ENCODE measurements at places on chromosomes 1 and 21.
A peak's percentile ranks its signal among the peaks of the same experiment; 100 is the strongest.

DNA sequence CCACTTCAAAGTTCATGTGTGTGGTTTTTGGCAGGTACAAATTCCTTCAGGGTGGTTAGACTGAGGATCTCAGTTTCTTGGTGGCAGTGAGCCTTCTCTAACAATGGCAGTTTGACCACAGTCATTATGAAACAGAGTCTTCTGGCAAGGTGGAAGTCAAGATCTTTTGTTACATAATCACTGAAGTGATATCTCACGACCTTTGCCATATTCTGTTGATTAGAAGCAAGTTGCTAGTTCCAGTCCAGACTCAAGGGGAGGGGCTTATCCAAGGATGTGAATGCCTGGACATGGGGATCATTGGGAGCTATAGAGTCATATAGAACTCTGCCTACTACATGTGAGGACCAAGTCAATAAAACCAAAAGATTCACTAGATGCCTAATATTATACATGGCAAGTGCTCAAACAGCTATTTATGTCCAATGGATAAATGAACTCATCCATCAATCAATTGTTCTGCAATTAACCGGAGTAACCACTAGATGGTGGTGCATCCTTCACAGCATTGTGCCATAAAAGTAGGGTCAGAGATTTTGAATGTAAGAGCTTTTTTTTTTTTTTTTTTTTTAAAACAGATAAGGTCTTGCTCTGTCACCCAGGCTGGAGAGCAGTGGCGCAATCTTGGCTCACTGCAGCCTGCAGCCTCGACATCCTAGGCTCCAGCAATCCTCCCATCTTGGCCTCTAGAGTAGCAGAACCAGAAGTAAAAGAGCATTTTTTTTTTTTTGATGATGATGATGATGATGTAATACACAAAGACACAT is 131.9 kb downstream of the CRB1 start:
- DNase-seq, result peak; percentile 50

DNA sequence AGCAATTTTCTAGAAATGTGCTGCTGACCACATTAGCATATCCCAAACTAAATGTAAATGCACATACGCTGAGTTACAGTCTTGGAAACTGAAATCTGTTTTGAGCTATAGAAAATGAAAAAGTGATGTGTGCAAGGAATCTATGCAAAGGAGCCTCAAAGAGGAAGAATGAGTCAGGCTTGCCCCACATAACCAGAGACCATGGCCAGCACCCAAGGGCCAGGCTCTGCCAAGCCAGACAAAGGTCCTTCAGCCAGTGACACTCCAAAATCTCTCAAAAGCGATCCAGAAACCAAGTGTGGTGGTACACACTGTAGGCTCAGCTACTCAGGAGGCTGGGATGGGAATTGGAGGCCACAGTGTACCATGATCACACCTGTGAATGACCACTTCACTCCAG is 195.2 kb downstream of the TOMM20 start:
- DNase-seq, result peak; percentile 74

GRCh38 chr1:25996966-25997827 is 666 bp downstream of the PAFAH2 start:
- DNase-seq, result peak; percentile 66

GRCh38 chr1:62250126-62250726 is 55.6 kb downstream of the L1TD1 start:
- no peak for DNase-seq

DNA sequence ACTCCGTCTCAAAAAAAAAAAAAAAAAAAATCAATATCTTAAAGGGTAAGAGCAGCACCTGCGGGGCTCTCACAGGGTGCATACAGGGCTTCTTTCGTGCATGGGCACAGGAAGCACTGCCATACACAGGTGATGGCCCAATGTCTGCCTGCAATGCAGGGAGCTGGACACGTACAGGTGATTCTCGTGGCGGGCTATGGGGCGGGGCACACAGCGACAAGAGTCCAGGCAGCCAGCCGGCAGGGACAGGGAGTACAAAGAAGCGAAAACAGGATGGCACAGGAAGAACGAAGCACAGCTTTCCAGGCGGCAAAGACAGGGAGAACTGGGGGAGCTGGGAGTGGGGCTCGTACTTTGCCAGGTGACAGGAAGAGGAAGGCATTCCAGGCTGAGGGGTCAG is 1.6 kb downstream of the KIF17 start:
- no peak for DNase-seq

- DNase-seq, result peak; percentile 75
These were observed 6.8 kb upstream of the IL24 start for GRCh38 chr1:206890125-206891060.

DNA sequence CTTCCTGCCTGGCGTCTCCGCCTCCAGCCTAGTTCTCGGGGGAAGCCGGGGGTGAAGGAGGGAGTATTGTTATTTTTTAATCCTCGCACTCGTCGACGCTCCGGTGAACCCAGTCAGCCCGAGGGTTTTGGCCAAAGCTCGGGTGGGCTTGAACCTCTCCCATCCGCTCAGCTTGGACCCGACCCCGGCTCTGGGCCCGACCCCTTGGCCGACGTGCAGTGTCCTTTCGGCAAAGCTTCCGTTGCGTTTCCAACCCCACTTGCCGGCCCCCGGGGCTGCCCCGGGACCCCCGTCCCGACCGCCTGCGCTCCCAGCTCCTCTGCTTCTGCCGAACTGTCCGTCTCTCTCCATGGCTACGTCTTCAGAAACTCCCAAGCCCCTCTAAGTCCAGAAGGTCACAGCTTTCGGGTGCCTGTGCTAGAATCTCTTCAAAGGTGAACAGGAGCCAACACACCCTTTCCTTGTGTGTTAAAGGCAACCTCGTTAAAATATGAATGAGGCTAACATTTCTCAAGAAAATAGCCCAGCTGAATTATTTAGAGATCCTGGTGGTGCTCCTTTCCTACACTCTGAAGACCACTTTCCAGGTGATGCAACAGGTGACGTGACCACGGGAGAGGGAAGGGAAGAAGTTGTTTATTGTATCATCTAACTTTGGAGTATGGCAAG is 647 bp downstream of the DESI2 start:
- no peak for DNase-seq

- DNase-seq, result no peak
These were observed 26.2 kb downstream of the NAV1 start for GRCh38 chr1:201565024-201565730.

GRCh38 chr1:31843506-31843905 is 27.7 kb upstream of the SPOCD1 start:
- peak; percentile 73 for DNase-seq

DNA sequence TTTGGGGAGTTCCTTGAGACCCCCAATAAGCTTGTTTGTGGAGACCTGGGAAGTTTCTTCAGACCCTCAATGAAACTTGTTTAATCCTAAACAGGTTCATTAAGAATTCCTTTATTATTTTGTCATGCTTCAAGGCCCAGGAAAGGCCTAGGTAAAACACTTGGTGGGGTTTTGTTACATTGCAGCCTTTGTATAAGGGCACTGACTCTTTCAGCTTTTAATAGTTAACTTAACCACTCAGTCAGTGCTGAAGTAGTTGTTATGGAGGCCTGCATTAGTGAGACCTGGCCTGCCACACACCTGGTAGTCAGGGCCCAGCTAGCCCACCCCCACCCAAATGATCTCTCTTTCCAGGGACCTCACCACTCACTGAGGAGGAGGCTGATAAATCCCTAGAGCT is 103.7 kb downstream of the FCRL5 start:
- DNase-seq, result no peak

- DNase-seq, result no peak
These were observed 124.6 kb upstream of the CXADR start for GRCh38 chr21:17388226-17388625.

- no peak for DNase-seq
These were observed 5.3 kb downstream of the TIE1 start for GRCh38 chr1:43305926-43306687.

DNA sequence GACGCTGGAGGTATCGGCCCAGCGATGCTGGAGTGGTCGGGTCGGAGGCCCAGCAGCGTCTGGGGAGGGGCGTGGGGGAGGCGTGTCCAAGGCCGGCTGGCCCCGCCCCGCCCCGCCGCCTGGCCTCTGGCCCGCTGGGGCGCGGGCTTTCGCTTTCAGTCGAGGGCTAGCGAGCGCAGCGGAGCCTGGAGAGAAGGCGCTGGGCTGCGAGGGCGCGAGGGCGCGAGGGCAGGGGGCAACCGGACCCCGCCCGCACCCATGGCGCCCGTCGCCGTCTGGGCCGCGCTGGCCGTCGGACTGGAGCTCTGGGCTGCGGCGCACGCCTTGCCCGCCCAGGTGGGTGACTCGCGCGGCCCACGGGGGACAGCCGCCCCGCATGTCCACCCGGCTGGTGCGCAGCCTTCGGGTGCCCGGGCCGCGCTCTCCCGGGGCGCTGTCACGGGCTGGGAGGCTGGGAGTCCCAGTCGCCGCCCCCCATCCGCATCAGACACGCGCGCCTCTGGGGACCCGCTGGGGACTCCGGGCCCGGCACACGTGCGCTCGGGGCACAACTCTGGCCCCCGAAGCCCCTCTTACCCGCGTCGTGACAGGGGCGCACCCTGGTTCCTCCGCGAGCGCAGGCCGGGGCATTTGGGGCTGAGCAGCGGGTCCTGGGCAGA is at the start of gene TNFRSF1B:
Gene TNFRSF1B, plus strand, starts transcription at position 158 of the 659 bp plus-strand sequence. Its CDS starts 101 bp downstream, at position 259.
- no peak for DNase-seq

DNA sequence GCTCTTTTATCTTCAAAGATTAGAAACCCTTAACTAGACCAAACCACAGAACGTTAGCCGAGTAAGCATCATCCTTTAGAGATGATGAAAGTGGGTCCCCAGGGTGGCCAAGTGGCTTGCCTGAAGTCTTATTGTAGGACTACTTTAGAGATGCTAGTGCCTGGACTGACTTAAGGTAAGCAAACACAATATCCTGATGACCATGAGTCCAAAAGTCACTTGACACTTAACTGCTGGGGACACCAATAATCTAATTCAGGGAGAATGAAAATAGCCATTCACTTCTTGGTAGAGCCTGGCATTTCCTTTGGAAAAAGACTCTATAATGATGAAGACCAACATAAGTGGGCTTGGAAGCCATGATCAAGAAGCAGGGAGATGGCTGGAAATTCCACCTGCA is 225.3 kb upstream of the IRF2BP2 start:
- no peak for DNase-seq

DNA sequence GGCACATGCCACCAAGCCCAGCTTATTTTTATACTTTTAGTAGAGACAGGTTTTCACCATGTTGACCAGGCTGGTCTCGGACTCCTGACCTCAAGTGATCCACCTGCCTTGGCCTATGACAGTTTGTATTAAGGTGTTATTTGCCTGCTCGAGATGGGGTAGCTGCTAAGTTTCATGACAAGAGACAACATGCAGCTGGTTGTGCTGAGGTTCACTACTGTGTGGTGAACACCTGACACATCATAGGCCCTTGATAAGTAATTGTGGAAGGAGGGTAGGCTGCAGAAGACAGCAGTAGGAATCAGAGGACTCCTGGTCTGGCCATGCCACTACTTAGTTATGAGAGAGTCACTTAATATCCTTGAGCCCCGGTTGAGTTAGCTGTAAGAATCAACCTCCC is 46.2 kb downstream of the PLPP3 start:
- DNase-seq, result no peak

DNA sequence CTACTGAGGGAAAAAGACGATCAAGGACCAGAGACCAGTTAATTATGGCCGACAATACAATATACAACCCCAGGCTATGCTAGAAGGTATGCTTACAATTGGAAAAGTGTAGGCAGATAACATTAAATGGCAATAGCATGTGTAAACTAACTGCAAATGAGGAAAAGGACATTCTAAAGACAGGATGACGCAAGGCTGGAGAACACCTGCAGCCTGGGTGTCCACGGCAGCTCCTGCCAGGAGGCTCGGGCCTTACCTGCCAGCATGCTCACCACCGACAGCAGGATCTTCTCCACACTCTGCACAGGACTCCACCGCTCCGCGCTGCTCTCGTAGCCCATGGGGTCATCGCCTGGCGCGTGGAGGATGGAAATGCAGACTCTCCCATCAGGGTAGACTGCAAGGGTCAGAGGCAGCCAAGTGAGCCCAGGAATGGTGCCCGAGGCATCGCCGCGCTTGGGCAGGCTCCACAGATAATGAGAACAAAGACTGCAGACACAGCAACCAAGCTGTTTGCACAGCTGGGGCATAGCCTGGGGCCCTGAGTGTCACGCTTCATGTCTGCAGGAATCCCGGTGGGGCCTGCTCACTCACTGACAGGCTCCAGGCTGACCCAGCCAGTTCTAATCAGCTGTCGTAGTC is 28.2 kb downstream of the UBE2G2 start:
- no peak for DNase-seq

DNA sequence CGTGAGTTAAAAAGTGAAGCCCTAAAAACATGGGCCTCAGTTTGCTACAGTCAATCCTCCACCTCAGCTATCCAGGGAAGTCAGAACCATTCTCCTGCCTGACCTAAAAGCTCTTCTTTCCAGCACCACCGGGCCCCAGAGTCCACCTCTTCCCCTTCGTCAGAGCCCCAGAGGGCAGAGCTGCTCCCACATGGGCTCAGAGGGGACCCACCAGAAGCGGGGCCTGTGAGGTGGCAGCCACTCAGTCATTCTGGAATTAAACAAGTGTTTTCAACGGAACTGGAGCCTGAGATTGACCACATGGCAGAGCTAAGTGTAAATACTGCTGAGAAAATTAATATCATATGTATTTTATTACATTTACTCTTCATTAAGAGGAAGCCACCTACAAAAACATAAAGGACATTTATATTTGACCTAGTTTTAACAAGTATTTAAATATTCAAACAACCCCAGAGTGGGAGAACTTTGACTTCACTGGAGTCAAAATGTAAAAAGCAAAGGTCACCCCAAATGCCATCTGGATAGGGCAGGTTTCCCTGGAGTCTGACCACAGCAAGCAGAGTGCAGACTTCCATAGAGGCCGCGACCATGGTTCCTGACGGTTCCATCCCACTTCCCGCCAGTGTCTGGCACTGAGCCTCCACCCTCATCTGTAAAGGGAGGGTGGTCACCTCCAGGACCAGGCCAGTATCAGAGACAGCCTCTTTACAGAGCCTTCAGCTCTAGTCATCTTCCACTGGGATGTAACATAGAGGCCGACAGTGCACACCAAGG is 1.8 kb downstream of the SUMO3 start:
- DNase-seq, result no peak

DNA sequence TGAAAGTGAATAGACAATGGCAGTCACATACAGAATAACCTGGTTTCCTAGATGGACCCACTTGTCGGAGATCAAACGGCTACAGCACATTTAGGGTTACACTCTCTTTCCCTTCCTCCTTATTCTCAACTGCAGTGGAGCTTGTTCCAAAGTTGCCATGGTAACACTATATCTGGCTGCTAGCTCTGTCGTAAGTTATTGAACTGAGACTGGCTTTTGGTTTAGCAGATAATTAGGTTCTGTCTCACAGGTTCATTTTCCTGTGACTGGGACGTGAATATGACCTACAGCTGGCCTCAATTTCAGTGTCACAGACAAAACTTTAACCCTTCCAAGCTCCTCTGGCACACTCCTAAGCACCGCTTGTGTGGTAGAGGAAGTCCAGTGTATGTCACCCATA is 875.8 kb downstream of the USP25 start:
- peak; percentile 45 for DNase-seq

DNA sequence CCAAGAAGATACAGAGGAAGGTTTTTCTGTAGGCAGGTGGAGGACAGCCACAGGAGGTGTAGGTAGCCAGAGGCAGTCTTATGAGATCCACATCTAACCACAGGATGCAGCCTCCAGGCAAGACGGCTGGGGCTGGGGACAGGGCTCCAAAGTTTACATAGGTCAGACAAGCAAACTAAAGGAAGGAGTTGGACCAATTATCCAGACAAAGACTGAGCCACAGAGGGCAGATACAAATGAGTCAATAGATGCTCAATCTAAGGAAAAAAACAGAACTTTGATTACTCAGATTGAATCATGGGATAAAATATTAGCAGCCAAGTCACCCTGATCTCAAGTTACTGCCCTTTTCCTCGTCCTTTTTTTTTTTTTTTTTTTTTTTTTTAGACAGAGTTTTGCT is 91.6 kb downstream of the RGS7 start:
- no peak for DNase-seq

GRCh38 chr1:16183179-16183578 is 27.3 kb upstream of the EPHA2 start:
- DNase-seq, result peak; percentile 87
